Stimulated activated CD4-positive, alpha-beta T cell treated with anti-CD3 and anti-CD28 coated beads, Interleukin-1b, Interleukin-23, amount 100 ng/mL, for 1 hour (primary cell): ENCODE measurements at places on chromosomes 5 and 9.

DNA sequence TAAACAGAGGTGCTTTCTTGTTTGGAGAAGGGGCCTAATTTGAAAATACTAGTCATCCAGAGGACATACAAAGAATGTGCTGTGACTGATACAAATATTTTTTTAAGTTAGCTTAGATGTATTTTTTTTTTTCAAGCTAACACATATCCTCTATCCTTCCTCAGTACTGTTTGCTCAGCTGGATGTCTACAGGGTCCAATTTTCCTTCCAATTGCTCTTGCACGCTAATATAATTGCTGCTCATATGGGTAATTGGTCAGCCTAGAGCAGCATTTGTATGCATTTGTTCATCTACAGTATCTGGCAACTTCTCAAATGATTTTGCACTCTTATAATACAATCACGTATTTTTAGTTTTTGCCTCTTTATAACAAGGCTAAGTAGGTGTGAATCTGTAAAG is 84.7 kb downstream of the ZDHHC21 start:
- no peak for DNase-seq

DNA sequence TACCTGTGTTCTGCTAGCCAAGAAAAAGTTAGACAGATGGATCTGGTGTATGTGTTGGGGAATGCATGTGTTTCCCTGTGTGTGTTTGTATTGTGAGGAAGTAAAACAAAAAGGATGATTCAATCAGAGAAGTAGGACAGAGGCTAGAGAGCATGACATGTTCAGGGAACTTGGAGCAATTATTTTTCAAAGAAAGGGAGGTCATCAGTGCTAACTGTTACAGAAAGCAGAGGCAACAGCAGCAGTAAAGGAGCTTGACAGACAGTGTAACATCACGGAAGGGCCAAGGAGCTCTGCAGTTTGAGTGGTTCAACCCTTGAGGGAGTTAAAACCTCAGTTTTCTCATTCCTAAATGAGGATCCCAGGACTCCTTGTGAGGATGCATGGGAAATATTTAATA is 13.2 kb downstream of the SPINK1 start:
- no peak for DNase-seq

- no peak for DNase-seq
Measured at GRCh38 chr5:55904152-55904551, 53.0 kb downstream of the IL31RA start.

DNA sequence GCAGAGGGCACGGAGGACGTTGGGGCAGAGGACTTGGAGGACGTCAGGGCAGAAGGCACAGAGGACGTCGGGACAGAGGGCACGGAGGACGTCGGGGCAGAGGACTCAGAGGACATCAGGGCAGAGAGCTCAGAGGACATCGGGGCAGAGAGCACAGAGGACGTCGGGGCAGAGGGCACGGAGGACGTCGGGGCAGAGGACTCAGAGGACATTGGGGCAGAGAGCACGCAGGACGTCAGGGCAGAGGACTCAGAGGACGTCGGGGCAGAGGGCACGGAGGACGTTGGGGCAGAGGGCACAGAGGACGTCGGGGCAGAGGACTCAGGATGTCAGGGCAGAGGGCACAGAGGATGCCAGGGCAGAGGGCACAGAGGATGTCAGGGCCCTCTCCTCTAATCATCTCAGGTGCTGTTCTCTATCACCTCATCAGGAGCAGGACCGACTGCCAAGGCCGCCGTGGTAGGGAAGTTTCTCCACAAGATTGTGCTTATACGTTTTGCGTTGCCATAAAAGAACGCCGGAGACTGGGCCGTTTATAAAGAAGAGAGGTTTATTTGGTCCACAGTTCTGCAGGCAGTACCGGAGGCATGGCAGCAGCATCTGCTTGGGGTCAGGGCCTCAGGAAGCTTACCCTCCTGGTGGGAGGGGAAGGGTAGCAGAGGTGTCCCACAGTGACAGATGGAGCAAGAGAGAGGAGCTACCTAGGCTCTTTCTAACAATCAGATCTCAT is 29.4 kb upstream of the ADAMTS2 start:
- DNase-seq = no peak

GRCh38 chr5:121144764-121145163 is 680.7 kb downstream of the PRR16 start:
- DNase-seq = no peak

GRCh38 chr5:73968729-73969128 is 342.7 kb downstream of the ARHGEF28 start:
- no peak for DNase-seq

- no peak for DNase-seq
Measured at GRCh38 chr5:140344683-140345423, 1.6 kb downstream of the HBEGF start.

DNA sequence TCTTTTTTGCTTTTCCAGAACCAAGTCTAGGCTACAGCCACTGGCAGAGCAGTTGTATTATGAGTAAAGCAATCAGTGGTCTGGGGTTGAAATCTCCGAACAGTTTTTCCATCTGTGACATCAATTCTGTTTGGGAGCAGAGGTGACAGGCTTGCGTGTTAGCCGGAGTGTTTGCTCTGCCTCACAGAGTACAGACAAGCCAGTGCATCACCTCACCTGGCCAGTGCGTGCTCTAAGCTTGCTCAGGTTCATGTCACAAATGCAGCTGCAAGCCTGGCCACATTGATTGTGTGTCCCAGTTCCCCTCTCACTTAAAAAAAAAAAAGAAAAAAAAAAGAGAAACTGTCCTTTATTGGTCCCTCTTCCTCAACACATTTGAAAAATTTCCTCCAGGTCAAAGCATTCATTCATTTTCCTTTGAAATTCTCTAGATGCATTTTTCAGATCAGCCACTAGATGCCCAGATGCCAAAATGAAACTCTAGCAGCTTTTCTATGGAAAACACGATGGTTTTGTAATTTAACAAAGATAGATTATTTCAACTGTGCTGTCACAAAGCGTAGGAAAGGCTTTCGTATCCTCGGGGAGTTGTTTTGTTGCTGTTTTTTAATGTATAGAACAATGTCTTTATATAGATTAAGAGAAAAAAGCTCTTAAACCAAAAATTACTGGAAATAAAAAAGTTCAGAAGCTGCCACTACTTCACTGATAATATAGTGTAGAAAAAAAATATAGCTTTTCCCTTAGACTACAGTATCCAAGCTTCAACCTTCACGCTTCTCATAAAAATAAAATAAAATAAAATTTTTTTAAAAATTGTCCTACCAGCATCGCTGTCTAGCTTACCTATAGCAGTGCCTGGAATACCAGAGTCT is 585.5 kb downstream of the TLE1 start:
- DNase-seq = no peak

- no peak for DNase-seq
Measured at GRCh38 chr5:10685115-10685521, 75.9 kb downstream of the DAP start.

GRCh38 chr5:3394891-3395599 is 200.6 kb upstream of the IRX1 start:
- DNase-seq = no peak

GRCh38 chr5:150562832-150563231 is 54.9 kb downstream of the NDST1 start:
- DNase-seq = no peak

- no peak for DNase-seq
Measured at GRCh38 chr9:107949061-107949460, 459.5 kb upstream of the KLF4 start.

DNA sequence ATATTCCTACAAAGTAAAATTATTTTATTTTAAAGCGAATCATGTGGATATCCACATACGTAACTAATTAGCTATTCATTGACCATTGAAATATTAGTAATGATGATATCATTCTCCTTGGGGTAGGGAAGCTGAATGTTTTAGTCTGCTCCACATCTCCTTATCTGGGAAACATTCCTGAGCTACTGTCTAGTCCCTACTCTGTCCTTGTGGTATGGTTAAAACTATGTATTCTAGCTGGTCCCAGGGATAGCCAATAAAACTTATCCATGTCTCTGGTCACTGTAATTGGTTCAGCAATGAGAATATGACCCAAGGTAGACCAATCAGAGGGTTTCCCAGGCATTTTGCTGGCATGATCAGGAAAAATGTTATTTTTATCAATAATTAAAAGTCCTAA is 76.0 kb upstream of the DAP start:
- DNase-seq = no peak

DNA sequence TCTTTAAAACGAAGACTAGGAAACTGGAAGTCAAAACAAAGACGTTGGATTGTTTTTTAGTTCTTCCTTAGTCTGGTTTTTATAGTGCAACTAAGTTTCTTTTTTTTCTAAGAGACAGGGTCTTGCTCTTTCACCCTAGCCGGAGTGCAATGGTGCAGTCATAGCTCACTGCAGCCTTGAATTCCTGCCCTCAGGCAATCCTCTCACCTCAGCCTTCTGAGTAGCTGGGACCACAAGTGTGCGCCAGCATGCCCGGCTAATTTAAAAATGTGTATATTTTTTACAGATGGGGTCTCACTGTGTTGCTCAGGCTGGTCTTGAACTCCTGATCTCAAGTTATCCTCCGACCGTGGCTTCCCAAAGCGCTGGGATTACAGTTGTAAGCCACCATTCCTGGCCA is 27.6 kb downstream of the ZFYVE16 start:
- no peak for DNase-seq

DNA sequence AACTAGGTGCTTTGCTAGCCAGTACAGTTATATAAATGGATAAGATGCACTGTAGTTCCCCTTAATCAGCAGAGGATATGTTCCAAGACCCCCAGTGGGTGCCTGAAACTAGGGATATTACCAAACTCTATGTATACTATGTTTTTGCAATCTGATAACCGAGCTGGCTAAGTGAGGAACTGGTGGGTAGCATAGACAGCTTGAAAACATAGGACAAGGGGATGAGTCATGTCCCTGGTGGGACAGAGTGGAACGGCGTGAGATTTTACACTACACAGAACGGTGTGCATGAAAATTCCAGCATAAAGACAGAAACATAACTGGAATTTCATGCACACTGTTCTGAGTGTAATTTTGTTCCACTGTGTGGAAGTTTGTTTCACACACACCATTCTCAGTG is 86.9 kb downstream of the BASP1 start:
- no peak for DNase-seq

- no peak for DNase-seq
Measured at GRCh38 chr9:111147041-111147440, 108.8 kb upstream of the LPAR1 start.

DNA sequence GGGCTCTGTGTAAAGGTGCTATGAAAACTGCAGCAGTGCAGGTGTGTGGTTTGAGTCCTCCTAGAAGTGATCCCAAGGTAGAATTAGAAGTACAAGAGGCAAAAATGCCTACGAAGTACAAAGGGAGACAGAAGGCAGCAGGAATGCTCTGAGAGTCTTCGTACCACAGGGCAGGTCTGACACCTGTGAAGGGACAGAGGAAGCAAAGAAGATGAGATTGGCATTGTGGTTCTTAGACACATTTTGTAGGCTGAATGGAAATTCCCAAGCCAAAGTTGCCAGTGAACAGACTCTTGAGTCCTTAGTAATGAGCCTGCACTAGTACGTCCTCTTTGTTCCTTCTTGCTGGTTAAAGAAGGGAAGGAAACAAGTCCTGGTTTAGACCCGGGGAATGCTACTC is 1.7 kb upstream of the LRRTM2 start:
- DNase-seq = no peak

- DNase-seq = no peak
Measured at GRCh38 chr5:17156463-17156862, 61.0 kb upstream of the BASP1 start.

- DNase-seq = no peak
Measured at GRCh38 chr5:124580512-124580911, 165.9 kb downstream of the ZNF608 start.

DNA sequence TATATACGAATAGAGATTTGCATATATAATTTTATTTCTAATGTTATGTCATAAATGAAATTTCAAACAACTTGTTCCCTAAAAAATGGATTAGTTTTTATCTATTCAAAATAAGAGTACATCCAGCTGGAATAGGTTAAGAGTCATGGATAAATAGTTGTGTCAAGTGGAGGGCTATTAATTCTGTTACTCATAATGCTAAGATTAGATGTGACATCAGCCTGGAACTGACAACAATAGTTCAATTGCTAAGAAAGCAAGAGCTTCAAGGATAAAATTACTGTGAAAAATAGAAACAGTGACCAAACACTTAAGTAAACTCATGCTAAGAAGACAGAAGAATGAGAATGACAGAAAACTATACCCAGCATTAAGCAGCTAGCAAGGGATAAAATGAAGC is 92.2 kb upstream of the CDH9 start:
- DNase-seq = no peak

GRCh38 chr5:112203229-112203628 is 215.8 kb downstream of the EPB41L4A start:
- DNase-seq = no peak

DNA sequence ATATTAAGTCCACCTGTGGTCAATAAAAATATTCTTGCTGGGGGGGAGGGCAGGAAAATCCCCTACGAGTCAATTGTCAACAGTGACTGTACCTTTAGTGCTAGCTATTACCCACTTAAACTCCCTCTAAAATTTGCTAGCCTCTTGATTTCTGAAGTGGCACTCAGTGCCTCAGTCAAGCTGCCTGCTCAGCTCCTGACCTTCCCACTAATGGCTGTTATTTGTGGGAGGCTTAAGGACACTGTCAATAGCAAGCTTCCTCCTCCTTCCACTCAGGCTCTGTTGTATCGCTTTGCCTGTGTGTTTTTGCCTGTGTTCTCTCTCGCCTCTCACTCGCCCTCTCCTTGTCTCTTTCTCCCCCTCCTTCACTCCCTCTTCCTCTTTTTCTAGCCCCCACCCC is 140.8 kb downstream of the BNC2 start:
- DNase-seq = no peak

DNA sequence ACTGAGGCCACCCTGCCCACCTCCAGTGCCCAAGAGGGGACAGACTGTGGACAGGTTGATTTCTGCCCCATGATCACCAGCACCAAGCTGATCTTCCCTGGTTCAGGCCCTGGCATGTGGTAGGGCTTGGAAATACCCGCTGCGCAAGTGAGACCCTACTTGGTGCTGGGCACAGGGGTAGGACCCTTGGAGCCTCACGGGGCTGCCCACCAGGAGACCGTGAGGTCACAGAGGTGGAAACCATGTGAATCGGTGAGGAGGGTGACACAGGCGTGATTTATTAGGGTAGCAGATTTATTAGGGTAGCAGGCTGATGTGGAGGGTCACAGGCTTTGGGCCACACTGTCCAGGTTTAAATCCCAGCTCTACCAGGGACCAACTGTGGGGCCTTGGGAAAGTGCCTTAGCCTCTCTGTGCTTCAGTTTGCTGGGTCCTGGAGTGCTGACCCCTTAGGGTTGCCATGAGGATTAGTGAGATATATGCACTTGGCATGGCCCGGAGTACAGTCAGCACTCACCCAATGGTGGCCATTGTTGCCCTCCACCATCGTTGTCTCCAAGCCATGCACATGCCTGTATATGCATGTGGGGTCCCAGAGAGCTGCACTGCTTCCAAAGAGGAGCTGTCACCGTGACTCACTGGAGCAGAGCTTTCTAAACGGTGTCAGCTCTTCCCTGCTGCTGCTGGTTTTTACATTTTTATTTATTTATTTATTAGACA is 20.9 kb upstream of the DUSP1 start:
- no peak for DNase-seq
